CD4-positive, alpha-beta T cell treated with Interferon gamma for 1 hour (primary cell): ENCODE measurements at places on chromosomes 13 and 19.

DNA sequence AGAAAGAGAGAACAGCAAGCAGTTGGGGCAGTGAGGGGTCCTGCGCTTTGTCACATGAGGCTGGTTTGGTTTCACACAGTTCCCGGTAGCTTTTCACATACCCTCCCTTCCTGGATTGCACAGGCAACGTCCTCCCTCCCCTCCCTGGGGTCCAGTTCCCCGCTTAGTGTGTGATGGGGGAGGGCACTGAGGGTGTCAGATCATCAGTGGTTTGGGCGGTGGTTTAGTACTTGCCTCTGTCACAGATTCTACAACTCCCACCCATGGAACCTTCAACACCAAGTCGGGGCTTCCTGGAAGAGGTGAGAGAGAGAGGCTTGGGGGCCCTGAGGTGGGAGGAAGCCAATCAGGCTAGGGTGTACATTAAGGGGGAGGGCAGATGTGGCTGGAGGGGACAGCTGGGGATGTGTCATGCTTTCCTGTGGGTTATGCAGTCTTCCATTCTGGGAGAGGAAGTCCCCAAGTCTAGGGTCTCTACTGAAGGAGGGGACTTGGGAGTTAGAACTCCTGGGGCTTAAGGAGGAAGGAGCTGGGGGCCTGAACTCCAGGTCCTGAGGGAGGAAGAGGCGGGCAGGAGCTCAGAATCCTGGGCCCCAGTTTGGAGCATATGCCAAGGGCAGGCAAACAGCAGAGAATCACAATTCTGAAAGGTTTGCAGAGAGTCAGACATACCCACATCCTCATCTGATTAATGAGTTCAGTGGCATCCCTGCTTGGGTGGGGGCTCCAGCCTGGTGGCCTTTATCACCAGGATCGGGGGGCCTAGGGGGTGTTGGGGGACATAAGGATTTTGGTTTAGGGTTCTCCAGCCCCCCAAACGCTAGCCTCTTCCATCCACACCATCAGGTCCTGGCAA, at the start of gene NKG7:
NKG7 (minus strand) TSS at position 6 of the 856 bp plus-strand sequence. CDS start 119 bp downstream, outside the sequence.
- peak; percentile 78 for DNase-seq

GRCh38 chr13:82062772-82063171, 1721.8 kb upstream of the SPRY2 start:
- DNase-seq, result no peak

GRCh38 chr13:51251480-51251879, 29.3 kb downstream of the FAM124A start:
- no peak for DNase-seq

GRCh38 chr19:3984584-3984907, 717 bp downstream of the EEF2 start:
- DNase-seq, result no peak

DNA sequence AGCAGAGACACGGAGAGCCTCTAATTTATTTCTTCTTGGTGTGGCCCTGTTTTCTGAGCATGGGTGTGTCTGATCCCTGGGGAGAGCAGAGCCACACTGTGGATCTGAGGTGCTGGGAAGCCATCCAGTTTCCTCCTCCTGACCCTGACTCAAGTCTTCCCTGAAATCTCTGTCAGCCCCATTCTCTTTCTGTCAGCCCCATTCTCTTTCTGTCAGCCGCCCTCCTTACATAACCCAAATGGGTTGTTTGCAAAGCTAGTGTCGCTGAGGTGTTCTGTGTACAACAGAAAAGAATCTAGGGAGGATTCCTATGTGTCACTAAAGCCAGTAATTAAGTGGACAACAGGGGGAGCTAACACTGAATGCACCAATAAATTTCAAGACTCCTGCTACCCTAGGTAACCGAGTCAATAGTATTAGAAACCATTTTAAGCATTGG, 50.2 kb downstream of the LRCH1 start:
- DNase-seq, result no peak

DNA sequence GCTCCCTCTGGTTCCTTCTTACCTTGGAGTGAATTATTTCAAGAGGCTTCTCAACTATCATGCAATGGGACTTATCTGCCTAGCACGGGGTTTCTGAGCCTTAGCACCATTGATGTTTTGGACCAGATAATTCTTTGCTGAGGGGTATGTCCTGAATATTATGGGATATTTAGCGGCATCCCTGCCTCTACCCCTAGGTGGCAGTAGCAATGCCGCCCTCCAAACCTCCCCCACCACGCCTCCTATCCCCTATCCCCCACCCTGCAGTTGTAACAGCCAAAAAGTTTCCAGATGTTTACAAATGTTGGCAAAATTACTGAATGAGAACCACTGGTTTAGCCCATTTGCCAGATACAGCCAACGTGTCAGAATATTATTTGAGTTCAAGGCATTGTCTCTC, 125.5 kb downstream of the POSTN start:
- DNase-seq, result no peak

GRCh38 chr19:31255174-31255799, 93.9 kb downstream of the TSHZ3 start:
- no peak for DNase-seq

DNA sequence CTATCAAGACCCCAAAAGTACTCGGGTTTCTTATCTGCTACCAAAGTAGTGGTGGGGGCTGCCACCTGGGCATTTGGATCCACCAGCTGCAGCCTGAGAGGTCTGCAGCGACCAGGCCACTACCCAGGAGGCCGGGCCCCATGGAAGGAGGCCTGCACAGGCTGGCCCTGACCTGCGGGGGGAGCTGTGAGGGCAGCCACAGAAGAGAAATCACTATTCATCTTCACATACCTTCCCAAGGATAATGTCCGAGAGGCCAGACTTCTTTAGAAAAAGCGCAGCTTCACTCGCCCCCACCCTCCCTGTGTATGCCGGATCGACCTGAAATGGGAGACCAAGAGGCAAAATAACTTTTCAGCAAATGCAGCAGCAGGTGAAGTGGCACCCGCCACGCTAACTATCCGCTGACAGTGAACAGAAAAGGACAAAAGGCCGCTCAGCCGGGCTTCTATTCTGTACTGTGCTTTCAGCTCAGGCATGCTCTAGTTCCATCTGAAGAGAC, 30.1 kb downstream of the EPS15L1 start:
- DNase-seq, result no peak

GRCh38 chr13:27536361-27537101, 83.8 kb downstream of the LNX2 start:
- DNase-seq, result no peak

- no peak for DNase-seq
Observed at GRCh38 chr19:10748927-10749434, 31.1 kb downstream of the DNM2 start.

GRCh38 chr19:10137751-10138682, 18.3 kb upstream of the EIF3G start:
- DNase-seq, result no peak
